Cerebellar nuclear complex (tissue), 1 donor: ENCODE measurements at places on chromosomes 13 and 19.
A peak's percentile ranks its signal among the peaks of the same experiment; 100 is the strongest.

- DNase-seq: no peak
Measured at GRCh38 chr13:40406405-40407120, 259.9 kb downstream of the FOXO1 start.

DNA sequence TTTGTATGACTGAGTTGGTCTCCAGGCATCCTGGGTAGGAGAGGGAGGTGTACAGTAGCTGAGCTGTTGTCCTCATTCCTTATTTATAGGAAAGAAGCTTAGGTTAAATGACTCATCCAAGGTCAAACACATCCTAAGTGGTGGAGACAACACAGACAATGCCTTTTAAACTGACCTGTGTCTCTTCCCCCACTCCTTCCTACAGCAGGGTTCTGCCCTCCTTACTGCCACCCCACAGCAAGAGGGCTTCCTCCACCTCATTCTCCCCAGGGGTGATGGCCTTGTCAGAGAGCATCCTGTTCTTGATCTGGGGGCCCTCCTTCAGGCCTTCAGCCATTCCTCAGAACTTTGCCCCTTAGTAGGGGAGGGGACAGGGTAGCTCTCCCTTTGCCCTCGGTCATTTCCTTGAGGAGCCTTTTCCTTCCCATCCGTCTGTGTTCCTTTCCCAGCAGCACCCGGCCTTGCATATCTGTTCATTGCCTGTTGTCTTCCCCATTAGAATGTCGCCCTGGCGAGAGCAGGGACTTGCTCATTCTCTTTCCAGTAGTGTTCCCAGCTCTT is 48.2 kb upstream of the GPI start:
- no peak for DNase-seq

GRCh38 chr13:39263033-39263432 is 224.8 kb downstream of the NHLRC3 start:
- no peak for DNase-seq

GRCh38 chr19:11530432-11530831 is 1.5 kb upstream of the ECSIT start:
- peak; percentile 92 for DNase-seq

- no peak for DNase-seq
Measured at GRCh38 chr13:109756778-109757177, 29.6 kb downstream of the IRS2 start.

GRCh38 chr13:106619688-106620555 is 52.0 kb upstream of the ARGLU1 start:
- DNase-seq: no peak

- no peak for DNase-seq
Measured at GRCh38 chr19:11038511-11038910, 50.8 kb upstream of the LDLR start.

DNA sequence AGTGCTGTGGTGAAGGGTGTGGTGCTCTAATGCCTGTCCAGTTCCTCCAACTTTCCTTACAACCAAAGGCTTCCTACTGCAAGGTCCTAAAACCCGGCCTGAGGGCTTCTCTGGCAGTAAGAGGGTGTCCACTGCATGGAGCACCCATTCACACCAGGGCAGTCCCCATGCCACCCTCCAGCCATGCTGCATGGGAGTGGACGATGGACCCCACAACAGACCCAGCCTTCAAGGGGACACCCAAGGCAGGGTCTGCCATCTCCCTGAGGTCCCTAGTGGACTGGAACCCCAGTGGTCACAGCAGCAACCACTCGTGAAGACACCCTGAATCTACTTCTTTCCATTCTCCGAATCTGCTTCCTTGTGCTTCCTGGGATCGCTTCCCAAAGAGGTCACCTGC is 117.6 kb upstream of the SOX1 start:
- no peak for DNase-seq

- DNase-seq: no peak
Measured at GRCh38 chr19:14102102-14102696, 11.6 kb upstream of the SAMD1 start.

GRCh38 chr13:39250440-39250839 is 212.2 kb downstream of the NHLRC3 start:
- no peak for DNase-seq

- no peak for DNase-seq
Measured at GRCh38 chr13:74571811-74572210, 437.6 kb upstream of the KLF12 start.
